Small intestine (tissue), 16 donors: ENCODE measurements at places on chromosomes 1 and 21. TPM values are rescaled to one million over a fixed set of nuclear protein-coding genes. Genes with fewer than 3 reads are reported as not detected.

INSRR gene
- polyA plus RNA-seq: 0.04 TPM

RPS6KC1 gene
- 5.7 TPM for polyA plus RNA-seq

- no peaks in the 10 kb centered on the region for H3K27me3 ChIP-seq
- no peak overlapping the region for H3K4me3 ChIP-seq
- peaks cover 10% of the 10 kb centered on the region for H3K36me3 ChIP-seq
- H3K4me1 ChIP-seq: no peaks in the 10 kb centered on the region
Observed at GRCh38 chr21:15826147-15826780, 96.5 kb downstream of the USP25 start.

GRCh38 chr1:209751627-209752231 is 4.1 kb upstream of the TRAF3IP3 start:
- H3K27me3 ChIP-seq: no peaks in the 10 kb centered on the region
- peak; percentile 40 for DNase-seq
- peak overlapping the region; percentile 34 for H3K27ac ChIP-seq

NPHS2 gene
- polyA plus RNA-seq: 0.22 TPM

DNA sequence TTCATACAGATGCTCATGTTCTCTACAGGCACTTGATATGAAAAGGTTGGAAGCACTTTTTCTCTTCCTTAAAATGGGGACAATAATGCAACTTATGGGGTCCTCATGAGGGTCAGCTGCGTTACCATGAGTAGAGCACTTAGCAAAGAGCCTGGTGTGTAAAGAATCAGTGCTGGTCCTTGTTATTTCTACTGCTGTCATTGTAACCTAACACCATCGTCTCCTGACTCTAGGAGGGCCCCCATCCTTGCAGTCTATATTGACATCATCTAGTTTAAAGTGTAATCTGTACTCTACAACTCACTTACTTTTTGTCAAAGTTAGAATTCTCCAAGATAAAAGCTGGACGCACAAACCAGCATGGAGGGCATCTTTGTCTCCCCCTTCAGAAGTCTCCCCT is 2.4 kb downstream of the CAPN9 start:
- no peaks in the 10 kb centered on the region for H3K27me3 ChIP-seq
- H3K4me3 ChIP-seq: no peak overlapping the region

DNA sequence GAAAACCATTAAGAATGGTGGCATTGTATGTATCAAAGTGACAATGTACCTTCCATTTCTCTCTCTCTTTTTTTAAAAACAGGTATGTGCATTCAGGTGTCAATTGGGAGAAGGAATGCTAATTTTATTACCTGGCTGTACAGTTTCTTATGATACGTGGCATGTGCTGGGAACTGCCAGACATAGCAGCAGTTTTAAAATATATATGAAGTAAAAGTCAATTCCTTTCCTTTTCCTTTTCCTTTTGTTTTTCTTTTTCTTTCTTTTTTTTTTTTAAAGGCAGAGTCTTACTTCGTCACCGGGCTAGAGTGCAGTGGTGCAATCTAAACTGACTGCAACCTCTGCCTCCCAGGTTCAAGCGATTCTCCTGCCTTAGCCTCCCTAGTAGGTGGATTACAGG is 37.0 kb downstream of the SPEN start:
- no peaks in the 10 kb centered on the region for H3K27me3 ChIP-seq
- peaks cover 17% of the 10 kb centered on the region for H3K36me3 ChIP-seq
- H3K4me3 ChIP-seq: no peak overlapping the region
- no peak for DNase-seq
- peak overlapping the region; percentile 11 for H3K27ac ChIP-seq
- peaks cover 4% of the 10 kb centered on the region for H3K4me1 ChIP-seq

- H3K36me3 ChIP-seq: no peaks in the 10 kb centered on the region
- no peaks in the 10 kb centered on the region for H3K4me1 ChIP-seq
- no peaks in the 10 kb centered on the region for H3K27me3 ChIP-seq
- H3K27ac ChIP-seq: no peak overlapping the region
- DNase-seq: no peak
Observed at GRCh38 chr1:213820362-213821149, 167.2 kb upstream of the PROX1 start.

DNA sequence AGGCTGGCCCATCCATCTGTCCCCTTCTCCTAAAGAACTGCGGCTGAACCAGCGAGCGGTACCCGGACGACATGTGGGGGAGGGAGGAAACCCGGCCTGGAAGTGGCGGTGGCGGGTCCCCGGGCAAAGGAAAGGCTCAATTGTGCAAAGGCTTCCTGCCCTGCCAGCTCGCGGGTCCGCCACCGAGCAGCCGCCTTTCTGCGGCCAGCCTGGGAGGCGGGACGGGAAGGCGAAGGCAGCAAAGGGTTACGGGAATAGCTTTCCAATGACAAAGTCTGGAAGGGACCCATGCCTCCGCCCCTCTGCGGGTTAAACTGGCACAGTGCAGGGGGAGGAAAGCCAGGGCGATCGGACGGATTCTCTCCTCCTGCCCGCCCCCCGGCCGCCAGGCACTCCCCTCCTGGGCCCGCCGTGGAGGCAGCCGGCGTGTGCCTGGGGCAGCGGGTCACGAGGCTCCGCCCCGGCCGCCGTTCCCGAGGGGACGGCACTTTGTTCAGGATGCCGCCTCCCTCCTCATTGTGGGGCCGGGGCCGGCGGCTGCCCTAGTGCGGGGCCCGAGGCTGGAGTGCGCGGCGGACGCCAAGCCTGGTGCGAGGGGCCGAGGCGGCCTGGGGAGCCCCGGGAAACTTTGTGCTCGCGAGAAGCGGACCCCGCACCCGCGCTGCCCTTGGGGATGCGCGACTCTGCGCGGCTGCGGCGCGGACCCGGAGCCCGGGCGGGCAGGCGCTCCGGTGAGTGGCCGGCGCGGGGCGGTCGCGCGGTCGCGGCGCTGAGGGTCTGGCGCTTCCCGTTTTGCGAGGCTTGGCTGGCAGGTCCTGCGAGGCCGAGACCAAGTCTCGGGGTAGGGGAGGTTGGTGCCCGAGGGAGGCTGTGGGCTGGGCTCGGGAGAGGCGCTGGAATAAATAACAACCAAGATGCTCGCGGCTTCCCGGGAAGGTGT is at the start of gene NAV1:
NAV1 (plus strand) TSS at position 516 of the 940 bp plus-strand sequence. CDS start 83,758 bp downstream, outside the sequence.
- H3K36me3 ChIP-seq: no peaks in the 10 kb centered on the region
- H3K4me3 ChIP-seq: peak within 1 kb of the TSS; percentile 48

- H3K4me3 ChIP-seq: no peak overlapping the region
- H3K36me3 ChIP-seq: no peaks in the 10 kb centered on the region
- no peak for DNase-seq
Observed at GRCh38 chr1:3005771-3006170, 15.5 kb upstream of the ACTRT2 start.

CHRNB2 gene
- 0.75 TPM for polyA plus RNA-seq

DNA sequence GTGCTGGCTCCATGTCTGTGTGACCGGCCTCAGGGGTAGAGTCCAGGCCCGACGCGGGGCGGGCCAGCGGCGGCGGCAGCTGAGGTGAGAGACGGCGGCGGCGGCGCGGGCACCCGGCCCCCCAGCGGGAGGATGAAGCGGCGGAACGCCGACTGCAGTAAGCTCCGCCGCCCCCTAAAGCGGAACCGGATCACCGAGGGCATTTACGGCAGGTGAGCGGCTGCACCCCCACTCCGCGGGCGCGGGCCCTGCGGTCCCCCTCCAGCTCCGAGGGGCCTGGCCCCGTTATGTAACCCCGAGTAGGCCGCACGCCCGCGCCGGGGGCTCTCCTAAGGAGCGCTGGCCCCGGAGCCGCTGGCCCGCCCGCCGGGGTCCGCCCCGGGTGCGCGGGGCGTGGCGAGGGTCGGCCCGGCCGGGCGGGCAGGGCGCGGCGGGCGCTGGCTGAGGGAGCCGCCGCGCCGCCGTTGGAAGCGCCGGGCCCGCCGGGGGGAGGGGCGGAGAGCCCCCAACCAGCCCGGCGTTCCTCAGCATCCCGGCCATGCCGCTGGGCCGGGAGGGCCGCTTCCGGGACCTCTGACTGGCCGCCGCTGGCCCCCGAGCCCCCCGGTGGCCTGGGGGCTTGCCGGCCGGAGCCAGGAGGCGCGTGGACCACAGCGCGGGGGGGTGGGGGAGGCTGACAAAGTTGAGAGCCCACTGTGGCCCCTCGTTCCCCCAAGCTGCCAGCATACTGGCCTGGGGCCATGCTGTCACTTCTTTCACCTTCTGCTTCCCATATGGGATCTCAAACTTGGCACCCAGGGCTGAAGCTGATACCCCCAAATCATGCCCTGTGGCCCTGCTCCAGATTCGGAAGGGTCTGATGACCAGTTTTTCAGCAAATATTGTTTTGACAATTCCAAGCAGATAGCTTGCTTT is 527 bp downstream of the MACO1 start:
- DNase-seq: peak; percentile 43
- no peaks in the 10 kb centered on the region for H3K36me3 ChIP-seq
- peak overlapping the region; percentile 98 for H3K4me3 ChIP-seq
- H3K27ac ChIP-seq: peak overlapping the region; percentile 74
- no peaks in the 10 kb centered on the region for H3K27me3 ChIP-seq

DNA sequence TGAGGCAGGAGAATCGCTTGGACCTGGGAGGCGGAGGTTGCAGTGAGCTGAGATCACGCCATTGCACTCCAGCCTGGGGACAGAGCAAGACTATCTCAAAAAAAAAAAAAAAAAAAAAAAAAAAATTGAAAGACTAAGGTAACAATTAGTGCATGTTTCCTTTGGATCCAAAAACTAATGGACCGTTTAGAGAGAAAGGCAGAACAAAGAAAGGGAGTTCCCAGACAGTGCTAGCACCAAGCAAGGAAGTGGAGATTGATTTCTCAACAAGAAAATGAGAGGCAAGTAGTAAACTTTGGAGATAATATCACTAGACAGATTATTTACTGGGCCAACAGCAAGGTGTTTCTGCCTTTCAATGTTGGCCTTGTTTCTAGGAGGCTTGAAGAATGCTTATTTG is 24.2 kb downstream of the ATP1B1 start:
- DNase-seq: no peak
- no peak overlapping the region for H3K4me3 ChIP-seq
- H3K4me1 ChIP-seq: no peaks in the 10 kb centered on the region
- no peak overlapping the region for H3K27ac ChIP-seq
- H3K36me3 ChIP-seq: peaks cover 18% of the 10 kb centered on the region

DNA sequence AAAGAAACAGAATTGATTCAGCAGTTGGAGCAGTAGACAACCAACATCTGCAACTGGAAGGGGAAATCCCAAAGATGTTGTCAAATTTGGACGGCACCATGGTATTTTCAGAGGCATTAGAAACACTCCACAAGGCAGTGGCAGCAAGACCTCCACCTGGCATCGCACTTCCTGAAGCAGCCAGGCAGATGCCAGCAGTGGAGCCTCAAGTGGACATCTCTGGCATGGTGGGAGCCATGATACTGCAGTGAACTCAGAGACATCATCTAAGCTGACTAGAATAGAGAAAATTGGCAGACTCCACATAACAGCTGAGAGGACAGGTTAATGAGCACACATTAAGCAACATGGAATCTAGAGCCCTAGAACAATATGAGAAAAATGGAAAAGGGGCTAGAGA is 33.9 kb upstream of the RGS8 start:
- DNase-seq: no peak
- no peaks in the 10 kb centered on the region for H3K36me3 ChIP-seq
- H3K4me3 ChIP-seq: no peak overlapping the region
- no peaks in the 10 kb centered on the region for H3K4me1 ChIP-seq
- no peaks in the 10 kb centered on the region for H3K27me3 ChIP-seq

DNA sequence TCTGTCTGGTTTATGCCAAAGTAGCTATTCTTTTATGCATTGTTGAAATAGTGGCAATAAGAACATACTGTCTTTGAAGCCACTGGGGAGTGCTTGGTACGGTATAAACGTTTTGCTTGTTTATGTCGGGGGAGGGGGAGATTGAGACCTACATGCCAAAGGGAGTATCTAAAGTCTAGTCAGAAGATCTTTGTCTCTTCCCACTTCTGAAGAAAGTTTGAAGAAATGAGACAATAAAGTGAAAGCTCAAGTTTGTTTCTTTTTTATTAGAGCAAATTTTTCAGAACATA is 6.8 kb downstream of the AKIRIN1 start:
- H3K27me3 ChIP-seq: no peaks in the 10 kb centered on the region
- peaks cover 18% of the 10 kb centered on the region for H3K36me3 ChIP-seq
- H3K4me1 ChIP-seq: peaks cover under 1% of the 10 kb centered on the region
- DNase-seq: no peak

- DNase-seq: no peak
- H3K27ac ChIP-seq: no peak overlapping the region
- H3K36me3 ChIP-seq: no peaks in the 10 kb centered on the region
- no peak overlapping the region for H3K4me3 ChIP-seq
- no peaks in the 10 kb centered on the region for H3K4me1 ChIP-seq
- H3K27me3 ChIP-seq: no peaks in the 10 kb centered on the region
Observed at GRCh38 chr1:40971966-40972365, 7.5 kb upstream of the CTPS1 start.

LIPI gene
- polyA plus RNA-seq: not detected

GRCh38 chr1:57881639-57882038 is 457.8 kb upstream of the DAB1 start:
- no peak for DNase-seq
- H3K27ac ChIP-seq: no peak overlapping the region
- H3K27me3 ChIP-seq: no peaks in the 10 kb centered on the region

DNA sequence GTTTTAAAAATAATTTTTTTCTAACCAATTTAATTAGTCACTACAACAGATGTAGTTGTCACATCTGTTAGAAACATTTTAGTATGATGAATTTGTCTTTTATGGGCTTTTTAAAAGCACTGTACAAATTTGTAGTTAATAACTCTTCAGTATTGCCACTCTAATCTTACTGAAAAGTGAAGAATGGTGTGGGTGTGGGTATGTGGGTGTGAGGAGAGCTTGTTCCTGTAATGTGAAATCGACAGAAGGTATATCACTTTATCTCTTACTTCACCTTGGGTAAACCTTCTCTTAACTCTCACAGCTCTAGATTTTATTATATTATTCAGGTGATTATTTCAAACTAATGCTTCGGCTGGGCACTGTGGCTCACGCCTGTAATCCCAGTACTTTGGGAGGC is 42.5 kb downstream of the TMEM200B start:
- DNase-seq: no peak
- H3K27ac ChIP-seq: no peak overlapping the region
- no peaks in the 10 kb centered on the region for H3K4me1 ChIP-seq

- no peaks in the 10 kb centered on the region for H3K27me3 ChIP-seq
- H3K36me3 ChIP-seq: no peaks in the 10 kb centered on the region
- no peaks in the 10 kb centered on the region for H3K4me1 ChIP-seq
- DNase-seq: no peak
- H3K4me3 ChIP-seq: no peak overlapping the region
- H3K27ac ChIP-seq: no peak overlapping the region
Observed at GRCh38 chr1:165259706-165260428, 96.6 kb downstream of the LMX1A start.

RIMS3 gene
- polyA plus RNA-seq: 1.1 TPM

GRCh38 chr1:27607239-27607804 is 3.4 kb upstream of the AHDC1 start:
- no peaks in the 10 kb centered on the region for H3K36me3 ChIP-seq
- no peak for DNase-seq
- H3K27ac ChIP-seq: no peak overlapping the region
- no peaks in the 10 kb centered on the region for H3K27me3 ChIP-seq
- peaks cover 18% of the 10 kb centered on the region for H3K4me1 ChIP-seq

- H3K27ac ChIP-seq: peak within 1 kb of the TSS; percentile 53
- peak within 1 kb of the TSS; percentile 69 for H3K4me3 ChIP-seq
Observed at GRCh38 chr1:166166698-166167571, at the start of gene FAM78B. Gene FAM78B (minus strand): TSS chr1:166167001. CDS start chr1:166166248, 753 bp downstream.

- no peak overlapping the region for H3K27ac ChIP-seq
- DNase-seq: no peak
- H3K4me1 ChIP-seq: no peaks in the 10 kb centered on the region
- no peak overlapping the region for H3K4me3 ChIP-seq
- H3K36me3 ChIP-seq: peaks cover 24% of the 10 kb centered on the region
Observed at GRCh38 chr1:9892563-9893528, 17.2 kb downstream of the CTNNBIP1 start.

GRCh38 chr1:116537040-116537831 is 33.6 kb downstream of the CD58 start:
- DNase-seq: peak; percentile 49
- no peaks in the 10 kb centered on the region for H3K27me3 ChIP-seq
- no peak overlapping the region for H3K27ac ChIP-seq
- peaks cover 29% of the 10 kb centered on the region for H3K36me3 ChIP-seq
- no peak overlapping the region for H3K4me3 ChIP-seq
